NCI-H82 (cell line): ENCODE measurements at places on chromosomes 12 and 14.
A peak's percentile ranks its signal among the peaks of the same experiment; 100 is the strongest.

- no peak for DNase-seq
Measured at GRCh38 chr12:39287817-39288216, 155.1 kb downstream of the KIF21A start.

DNA sequence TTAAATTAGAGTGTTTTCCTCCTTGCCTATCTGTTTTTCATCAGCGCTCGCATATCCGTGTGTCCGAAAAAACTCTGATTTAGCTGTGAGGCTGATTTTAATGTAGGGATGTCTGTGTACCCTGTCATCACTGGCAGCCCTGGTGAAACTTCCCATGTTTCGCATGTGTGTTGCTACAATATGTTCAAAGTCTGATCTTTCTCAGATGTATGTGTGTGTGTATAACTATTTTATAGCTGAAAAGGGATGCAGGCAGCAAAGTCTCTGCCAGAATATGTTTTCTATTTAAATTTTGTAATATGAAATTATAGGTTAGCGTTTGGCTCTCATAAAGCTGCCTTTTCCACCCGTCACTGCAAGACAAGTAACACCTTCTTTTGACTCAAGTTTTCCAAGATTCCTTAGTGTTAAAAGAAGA, 154.8 kb downstream of the TMTC2 start:
- DNase-seq: no peak

DNA sequence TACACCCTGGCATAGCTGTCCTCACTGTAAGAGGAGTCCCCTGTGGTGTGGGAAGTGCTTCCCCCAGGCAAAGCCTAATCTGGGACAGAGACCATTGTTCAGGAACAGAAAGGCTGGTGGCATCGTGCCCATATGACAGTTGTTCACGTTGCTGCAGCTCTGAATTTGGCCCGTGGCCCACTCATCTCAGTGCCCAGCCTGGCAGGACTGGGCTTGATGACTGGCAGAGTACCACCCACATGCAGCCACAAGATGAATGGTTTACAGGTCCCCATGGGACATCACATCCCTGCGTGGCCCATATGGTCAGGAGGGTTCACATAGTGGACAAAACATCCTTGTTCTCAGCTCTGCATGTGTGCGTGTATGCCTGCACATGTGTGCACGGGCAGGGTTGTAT, 17.5 kb downstream of the IQSEC3 start:
- DNase-seq: no peak

- DNase-seq: peak; percentile 34
Measured at GRCh38 chr12:44774815-44775411, 101.2 kb downstream of the NELL2 start.

- no peak for DNase-seq
Measured at GRCh38 chr14:84025106-84026012, 1504.6 kb upstream of the FLRT2 start.

DNA sequence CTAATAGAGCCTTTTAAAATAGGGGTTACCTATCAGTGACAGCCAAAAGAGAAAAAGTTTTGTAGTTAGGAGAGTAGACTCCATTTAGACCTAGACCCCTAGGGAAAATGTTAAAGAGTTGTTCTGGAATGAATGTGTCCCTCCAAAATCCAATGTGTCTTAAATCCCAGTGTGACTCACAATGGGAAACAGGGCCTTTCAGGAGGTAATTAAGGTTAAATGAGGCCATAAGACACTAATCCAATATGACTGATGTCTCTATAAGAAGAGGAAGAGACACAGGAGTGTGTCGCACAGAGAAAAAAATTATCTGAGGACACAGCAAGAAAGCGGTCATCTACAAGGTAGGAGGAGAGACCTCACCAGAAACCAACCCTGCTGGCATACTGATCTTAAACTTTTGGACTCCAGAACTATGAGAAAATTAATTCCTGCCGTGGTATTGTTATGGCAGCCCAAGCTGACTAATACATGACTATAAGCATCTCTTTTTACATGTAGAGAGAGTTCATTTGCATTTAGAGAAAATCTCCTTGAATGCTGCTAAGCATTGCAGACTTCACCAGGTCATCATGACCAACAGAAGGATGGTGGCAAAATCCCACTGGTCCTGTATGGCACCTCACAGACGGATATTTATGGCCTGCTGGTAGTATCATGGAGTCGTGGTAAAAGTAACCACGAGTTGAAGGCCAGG, 259.6 kb upstream of the TMTC1 start:
- DNase-seq: peak; percentile 83

DNA sequence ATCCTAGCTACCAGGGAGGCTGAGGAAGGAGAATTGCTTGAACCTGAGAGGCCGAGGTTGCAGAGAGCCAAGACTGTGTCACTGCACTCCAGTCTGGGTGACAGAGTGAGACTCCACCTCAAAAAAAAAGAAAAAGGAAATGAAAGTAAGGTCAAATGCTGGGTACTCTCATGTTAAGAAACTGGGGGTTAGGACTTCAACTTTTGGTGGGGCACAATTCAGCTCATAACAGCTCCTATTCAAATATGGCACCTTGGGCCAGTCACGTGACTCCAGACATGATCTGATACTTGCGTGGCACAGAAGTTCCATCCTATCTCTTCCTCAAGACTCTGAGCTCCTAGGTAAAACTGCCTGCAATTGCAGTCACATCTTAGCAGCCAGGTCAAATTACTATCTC, 142.7 kb downstream of the EGLN3 start:
- no peak for DNase-seq

GRCh38 chr12:42010715-42011114, 134.0 kb downstream of the GXYLT1 start:
- no peak for DNase-seq

DNA sequence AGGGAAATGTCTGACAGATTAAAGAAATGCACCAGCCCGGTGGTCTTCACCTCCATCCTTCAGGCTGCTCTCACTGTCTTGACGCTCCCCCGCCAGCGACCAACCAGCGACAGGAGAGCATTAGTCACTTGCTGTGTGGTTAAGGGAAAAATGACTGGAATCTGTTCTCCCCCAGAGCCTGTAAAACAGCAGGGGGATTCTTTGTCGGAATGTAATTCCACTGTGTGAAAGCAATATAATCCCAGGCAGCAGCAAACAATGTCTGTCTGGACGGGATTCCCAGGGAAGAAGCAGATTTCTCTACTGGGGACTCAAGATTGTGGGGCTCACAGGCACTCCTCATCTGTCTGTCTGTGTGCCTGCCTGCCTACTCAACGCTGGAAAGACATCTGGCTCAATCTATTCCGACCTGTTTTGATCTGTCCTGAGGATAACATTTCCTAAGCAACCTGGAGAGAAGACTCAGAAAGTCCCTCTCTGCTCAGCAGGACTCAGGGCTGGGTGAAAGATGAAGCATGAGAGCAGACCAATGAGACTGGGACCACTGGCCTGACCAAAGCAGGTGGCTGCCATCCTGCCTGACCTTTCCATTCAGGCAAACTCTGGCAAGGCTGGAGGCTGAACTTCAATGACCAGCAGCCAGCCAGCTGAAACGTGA, 54.6 kb downstream of the NUAK1 start:
- no peak for DNase-seq

- peak; percentile 79 for DNase-seq
Measured at GRCh38 chr12:56079723-56080555, at the start of gene ERBB3. Gene ERBB3 (plus strand): TSS chr12:56080165. CDS start chr12:56080301, 136 bp downstream.

DNA sequence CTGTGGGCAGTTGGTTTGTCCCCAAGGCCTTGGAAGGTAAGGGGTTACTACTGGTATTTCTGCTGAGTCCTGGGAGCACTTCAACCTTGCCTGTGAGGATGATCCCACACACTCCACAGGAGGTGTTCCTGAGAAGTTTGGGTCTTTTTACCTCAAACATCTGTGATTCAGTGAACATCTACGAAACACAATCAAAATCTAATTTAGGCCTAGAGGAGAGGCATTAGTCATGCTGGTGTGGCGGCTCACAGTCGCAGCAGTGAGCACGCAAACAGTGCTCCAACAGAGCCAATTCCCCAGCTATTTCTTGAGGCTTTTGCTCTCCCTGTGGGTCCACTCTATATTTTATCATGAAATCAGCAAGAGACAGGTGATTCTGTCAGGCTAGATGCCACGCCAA, 107.6 kb downstream of the APAF1 start:
- DNase-seq: no peak

DNA sequence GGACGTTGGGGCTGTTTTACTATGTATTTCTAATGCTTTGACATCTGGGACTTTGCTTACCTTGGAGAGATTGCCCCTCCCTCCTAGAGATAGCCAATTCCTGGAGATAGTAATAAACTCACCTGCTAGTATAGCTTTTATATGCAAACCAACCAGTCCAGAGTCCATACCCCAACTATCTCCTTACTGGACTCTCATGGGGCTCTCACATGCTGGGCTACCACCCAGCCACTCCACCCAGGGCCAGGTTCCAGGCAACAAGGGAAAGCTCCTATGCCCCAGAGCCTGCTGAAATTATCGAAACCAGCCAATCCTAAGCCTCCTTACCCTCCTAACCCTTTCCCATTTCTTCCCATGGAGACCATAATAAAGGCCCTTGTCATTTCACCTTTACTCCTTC, 25.5 kb upstream of the MGP start:
- no peak for DNase-seq

DNA sequence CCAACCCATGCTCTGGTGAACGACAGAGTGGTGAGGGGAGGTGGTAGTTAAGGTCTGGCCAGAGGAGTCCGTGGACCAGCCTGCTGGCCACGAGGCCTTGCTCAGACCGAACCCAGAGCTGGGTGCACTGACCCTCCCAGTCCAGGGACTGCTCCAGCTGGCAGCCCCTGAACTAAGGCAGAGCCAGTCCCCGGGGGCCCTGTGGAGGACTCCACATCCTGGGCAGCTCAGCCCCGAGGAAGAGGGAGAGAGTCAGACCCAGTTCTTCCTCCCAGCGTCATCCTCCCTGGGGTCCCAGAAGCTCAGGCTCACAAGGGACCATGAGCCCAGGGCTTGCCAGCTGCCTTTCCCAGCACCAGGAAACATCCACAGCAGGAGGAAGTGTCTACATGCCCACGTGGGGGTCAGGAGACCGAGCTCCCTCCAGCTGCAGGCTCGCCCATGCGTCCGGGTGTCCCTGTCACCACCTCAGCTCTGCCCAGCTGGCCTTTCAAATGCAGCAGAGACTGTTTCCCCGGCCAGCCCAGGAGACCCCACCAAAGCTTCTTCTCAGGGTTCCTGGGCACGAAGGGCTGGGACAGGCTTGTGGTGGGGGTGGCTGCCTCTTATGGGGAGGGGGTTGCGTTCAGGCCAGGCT, 194.4 kb downstream of the KIF26A start:
- DNase-seq: no peak

DNA sequence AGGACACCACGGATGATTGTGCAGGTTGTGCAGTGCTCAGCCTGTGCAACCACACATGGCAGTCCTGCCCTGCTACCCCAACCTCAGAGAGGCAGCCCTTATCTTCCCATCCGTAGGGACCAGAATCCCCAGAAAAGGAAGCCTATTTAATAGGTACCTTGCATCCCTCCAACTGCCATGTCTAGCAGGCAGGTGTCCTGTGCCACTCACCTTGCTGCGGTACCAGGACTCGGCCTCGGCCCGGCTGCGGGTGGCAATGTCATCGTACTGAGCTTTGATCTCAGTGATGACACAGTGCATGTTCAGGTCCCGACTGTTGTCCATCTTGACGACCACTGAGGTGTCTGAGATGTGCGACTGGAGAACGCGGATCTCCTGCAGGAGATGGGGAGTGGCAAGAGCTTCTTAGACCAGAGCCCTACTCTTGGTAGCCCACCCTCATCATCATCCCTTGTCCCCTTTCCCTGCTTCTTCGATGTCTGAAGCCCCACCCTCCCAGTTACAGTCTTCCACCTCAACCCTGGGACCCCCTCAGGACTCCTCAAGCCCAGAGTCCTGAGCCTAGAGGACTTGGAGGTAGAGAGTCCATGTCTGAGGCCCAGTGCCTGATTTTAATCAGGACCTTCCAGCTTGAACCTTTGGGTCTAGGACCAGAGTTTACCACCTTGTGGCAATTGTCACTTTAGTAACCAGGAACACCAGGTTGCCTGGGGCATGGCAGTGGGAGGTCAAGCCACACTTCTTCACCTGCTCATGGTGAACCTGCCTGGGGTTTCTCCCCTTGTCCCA, 20.5 kb downstream of the KRT7 start:
- DNase-seq: no peak

DNA sequence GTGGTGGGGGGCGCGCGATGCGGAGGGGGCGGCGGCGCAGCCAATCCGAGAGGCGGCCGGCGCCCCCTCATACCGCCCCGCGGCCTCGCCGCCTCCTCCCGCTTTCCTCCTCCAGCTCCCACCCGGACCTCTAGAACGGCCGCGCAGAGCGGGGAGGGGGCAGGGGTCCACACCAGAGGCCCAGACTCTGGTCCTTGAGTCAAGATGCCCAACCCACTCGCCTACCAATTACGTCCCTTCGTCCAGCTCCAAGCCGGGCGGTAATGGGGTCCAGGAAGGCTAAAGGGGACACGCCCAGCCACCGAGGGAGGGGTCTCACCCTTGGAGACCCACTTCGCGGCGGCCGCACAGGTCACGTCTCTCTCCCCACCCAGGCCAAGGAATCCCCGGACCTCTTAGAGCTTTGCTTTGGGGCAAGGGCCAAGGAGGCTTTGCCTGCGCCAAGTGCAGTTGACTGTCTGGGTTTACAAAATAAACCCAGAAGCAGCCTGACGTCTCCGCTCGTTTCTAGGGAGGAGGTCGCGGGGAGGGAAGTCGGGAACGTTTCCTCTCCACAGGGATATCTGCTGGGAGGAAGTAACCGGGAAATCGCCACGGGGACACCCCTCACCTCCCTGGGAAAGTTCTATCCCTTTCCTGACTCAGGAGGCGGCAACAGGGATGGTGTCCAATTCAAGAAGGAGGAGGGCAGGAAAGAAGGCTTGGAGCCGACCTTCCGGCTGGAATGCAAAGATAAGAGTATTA, 394 bp upstream of the AMIGO2 start:
- peak; percentile 44 for DNase-seq

- no peak for DNase-seq
Measured at GRCh38 chr14:72552236-72552635, 341.7 kb downstream of the DPF3 start.

DNA sequence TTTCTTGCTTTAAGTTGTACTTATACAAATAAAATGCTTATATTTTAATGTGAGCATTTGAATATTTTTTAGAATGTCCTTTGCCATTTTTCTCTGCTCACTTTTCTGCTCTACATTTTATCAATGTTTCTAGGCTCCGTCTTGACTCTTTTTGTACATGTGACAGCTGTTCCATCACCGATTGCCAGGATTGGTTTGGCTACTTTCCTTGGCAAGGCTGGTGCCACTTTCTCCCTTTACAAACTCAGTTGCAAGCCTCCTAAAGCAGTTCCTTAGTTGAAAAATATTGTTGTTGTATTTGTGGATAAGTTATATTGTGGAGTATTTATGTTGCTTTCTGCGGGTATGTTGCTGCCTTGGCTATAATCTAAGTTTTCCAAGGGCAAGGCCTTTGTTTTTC, 63.4 kb downstream of the DACT1 start:
- DNase-seq: no peak
